ENCODE measurements at places on chromosomes 1 and 21. TPM values are rescaled to one million over a fixed set of nuclear protein-coding genes. Genes with fewer than 3 reads are reported as not detected.

The KLHL17 gene
- 6.8 TPM for total RNA-seq

- no peak for DNase-seq
Observed at GRCh38 chr1:18020021-18020817, 87.4 kb upstream of the IGSF21 start.

DNA sequence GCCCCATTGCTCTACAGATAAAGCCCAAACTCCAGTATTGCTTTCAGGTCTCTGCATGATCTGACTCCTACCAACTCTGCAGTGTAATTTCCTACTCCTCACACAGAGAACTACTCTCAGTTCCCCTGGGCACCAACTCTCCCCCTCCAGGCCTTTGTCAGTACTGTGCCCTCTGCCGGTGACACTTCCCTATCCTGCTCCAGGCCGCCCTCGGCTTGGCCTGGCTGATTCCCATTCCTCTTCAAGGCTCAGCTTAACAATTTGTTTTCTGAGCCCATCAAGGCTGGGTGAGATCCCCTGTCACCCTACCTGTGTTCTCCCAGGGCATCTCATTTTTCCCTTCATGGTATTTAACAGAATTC is 2.6 kb downstream of the SLAMF8 start:
- DNase-seq = no peak

GRCh38 chr1:182279724-182280503 is 111.7 kb downstream of the GLUL start:
- DNase-seq = no peak

GRCh38 chr1:31405578-31406245 is 7.3 kb upstream of the SERINC2 start:
- DNase-seq = no peak

DNA sequence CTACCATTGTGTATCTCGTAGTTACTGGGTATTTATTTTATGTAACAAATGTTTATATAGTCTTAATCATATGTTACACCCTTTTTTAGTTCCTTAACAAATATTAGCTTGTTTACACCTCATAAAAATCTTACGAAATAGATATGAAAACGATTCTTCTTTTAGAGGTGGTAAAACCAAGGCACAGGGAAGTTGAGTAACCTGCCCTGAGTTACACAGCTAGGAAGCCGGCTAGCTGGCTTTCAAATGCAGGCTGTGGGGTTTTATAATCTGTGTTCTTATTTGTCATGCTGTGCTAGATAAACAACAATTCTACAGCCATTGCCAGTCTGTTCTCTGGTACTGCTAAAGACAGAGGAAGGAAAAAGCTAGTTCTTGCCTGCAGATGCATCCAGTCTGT is 109.6 kb downstream of the NOS1AP start:
- DNase-seq = no peak

DNA sequence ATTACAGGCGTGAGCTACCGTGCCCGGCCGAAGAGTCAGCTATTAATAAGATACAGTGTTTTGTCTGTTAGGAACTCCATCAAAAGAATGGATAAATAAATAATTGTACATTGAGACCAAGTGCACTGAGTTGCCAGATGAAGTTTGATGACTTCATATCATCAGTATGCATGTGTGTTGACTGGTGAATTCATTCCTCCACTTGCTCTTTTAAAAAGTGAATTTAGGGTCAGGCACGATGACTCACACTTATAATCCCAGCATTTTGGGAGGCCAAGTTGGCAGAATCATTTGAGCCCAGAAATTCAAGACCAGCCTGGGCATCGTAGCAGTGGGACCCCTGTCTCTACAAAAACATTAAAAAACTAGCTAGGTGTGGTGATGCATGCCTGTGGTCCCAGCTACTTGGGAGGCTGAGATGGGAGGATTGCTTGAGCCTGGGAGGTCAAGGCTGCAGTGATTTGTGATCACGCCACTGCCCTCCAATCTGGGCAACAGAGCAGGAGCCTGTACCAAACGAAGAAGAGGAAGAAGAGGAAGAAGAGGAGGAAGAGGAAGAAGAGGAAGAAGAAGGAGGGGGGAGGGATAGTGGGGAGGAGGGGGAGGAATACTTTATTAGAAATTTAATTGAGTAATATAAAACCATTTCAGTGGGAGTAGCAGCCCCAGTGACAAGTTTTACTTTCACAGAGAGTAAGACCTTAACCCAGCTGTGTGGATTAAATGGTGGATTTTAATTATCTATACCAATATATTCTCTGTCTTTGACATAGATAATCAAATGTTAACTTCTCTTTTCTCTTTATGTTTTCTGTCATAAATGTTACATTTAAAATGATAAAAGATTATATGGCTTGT is 74.9 kb downstream of the CCDC18 start:
- DNase-seq = no peak

Measured in upper lobe of left lung (tissue), 6 donors.